ENCODE measurements at places on chromosomes 2 and 18.

GRCh38 chr2:64491426-64491825 is 32.7 kb upstream of the AFTPH start:
- DNase-seq = no peak

DNA sequence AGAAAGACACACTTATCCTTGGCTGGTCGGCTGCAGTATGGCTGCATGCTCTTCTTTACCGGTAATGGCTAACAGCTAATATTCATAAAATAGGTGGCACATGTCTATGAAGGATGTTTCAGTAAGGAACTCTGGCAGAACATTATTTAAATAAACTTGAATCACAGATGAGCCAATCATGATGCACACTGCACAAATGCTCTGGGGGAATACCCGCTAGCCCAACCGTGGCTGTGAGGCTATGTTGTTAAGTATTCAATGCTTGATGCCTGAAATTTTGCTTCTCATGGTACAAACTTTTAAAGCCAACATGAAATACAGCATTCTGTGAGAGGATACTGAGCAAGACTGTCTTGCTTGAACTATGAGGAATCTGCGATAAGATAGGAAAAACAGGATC is 505.8 kb downstream of the ZEB2 start:
- no peak for DNase-seq

DNA sequence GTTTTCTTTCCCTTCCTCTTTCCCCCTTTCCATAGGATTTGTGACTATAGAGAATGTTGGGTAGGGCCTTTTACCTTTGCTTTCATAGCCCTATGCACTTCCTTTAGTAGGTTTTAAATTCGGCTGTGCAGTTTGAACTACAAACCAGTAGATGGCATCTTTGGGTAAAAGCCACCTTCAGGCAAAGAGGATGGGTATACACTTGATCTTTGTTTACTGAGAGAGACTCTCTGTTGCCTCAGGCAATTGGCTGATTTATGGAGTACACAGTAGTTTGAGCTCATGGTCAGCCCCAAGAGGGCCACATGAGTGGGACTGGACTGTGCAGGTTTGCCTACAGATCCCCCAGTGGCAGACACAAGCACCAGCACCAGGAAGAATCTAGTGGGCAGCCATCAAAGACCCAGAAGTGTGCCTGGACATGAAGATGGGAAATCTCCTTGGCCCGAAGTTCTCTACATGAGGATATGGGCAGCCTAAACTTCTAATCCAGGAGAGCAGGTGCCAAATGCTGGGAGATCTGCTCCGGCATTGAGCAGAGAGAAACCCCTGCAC is 1304.3 kb upstream of the DDX18 start:
- DNase-seq = peak; percentile 72

GRCh38 chr2:61471905-61472805 is 1.3 kb upstream of the USP34 start:
- DNase-seq = peak; percentile 57

DNA sequence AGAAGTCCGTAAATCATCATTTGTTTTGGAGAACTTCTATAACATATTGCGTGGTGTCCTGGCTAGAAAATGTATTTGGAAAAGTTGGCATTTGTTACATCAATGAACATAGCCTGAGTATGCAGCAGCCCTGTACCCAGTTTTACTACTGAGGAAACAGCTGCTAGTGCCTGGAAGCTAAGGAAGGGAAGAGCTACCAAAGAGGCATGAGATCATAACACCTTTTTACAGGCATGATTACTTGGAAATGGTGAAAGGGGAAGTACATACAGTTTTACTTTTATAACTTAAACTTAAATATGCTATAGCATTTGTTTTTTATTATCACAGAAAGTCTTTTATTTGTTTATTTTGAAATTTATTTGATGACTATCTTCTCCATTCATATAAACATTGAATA is 128.4 kb upstream of the MC4R start:
- no peak for DNase-seq

GRCh38 chr2:167582619-167583018 is 664.8 kb downstream of the STK39 start:
- no peak for DNase-seq

- no peak for DNase-seq
Measured at GRCh38 chr2:208407667-208408066, 1.1 kb downstream of the PTH2R start.

DNA sequence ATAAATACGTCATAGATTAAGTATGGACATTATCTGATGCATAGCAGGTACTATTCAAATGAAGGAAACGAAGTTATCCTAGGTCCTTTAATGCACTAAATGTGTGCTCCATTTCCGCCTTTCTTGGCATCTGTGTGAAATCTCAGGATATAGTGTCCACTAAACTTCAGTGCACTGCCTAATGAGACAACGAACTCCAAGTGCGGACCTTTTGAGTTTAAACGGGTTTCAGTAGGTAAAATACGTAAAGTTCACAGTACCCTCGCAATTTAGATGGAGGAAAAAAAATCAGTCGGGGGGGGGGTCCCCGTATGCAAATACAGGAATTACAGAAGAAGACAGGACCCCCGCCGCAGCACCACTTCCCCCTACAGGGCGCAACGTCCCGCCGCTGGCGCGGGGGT is 729 bp upstream of the REL start:
- DNase-seq = peak; percentile 31

DNA sequence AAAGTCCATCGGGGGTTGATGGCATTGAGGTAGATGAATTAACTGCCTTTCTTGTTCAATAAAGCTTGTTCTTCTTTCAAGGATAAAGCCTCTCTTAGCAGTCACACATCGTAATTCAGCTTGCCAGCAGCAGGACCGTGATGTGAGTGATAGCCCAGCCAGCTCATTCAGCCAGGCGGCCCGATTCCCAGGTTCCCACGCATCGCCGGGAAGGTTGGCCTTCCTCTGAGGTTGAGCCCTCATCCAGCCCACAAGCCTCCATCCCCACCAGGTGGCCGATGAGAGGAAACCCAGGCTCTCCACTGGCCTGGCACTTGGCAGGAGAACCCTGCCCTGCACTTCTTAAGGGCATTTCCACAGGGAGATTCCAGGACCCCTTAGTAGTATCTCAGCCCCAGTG is 4.7 kb downstream of the AGAP1 start:
- peak; percentile 48 for DNase-seq

DNA sequence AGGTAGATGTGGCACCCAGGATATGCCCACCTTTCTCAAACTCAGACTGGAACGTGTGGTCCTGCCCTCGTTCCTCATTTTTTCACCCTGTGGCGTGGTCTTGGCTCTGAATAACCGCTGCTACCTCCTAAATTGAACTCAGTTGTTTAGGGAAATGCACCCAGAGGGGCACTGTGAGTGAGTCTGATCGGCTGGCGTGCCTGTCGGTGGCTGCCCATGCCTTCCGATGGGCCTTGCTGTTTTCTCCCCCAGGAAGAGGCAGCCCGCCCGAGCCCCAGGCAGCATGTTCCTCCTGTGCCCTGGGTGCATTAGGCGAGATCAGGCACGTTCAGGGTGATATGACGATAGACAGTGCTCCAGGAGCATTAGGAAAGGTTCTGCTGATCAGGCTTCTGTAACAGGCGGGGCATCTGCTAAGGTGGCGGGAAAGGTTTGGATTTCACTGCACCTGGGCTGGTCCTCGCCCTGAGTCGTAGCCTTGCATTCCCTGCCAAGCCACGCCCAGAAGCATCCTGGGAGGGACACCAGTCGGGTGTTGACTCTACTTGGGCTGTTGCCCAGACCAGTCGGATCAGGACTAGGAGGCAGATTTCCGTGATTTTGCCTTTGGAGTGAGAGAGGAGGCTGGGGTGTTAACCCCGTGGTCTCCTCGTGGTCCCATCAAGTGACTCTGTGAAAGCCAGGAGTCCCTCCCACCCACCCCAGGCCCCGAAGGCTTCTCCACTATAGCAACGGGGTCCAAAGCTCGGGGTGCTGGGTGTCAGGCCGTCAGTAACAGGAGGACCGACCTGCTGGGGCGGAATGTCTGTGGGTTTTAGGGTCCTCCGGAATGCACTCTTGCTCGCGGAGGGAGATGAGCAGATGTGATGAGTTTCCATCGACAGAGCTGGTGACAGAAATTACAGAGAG is 75.1 kb downstream of the SH3BP4 start:
- peak; percentile 95 for DNase-seq

GRCh38 chr2:215946586-215946985 is 66.8 kb downstream of the MREG start:
- DNase-seq = no peak

GRCh38 chr2:28338046-28338817 is 54.4 kb upstream of the FOSL2 start:
- no peak for DNase-seq

GRCh38 chr2:130363479-130363878 is 7.6 kb downstream of the PTPN18 start:
- no peak for DNase-seq

- DNase-seq = no peak
Measured at GRCh38 chr18:22723773-22724172, 209.4 kb upstream of the RBBP8 start.

DNA sequence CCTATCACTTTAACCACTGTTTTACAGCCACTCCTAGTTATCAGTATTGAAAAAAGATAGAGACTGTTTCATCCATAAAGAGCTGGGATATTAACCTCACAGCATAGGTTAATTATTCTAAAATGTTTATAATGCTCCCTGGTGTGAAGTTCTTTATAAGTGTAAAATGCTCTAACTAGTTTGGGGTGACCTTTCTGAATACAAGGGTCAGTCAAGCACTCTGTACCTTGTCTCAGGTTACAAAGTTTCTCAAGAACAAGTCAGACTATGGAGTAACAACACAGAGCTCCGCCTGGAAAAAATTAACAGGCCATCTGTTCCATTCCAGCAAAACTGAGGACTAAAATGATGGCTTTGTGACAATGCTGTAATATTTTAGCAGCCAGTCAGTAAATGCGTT is 107.4 kb downstream of the NOL4 start:
- DNase-seq = peak; percentile 94

GRCh38 chr18:68948622-68949021 is 150.7 kb downstream of the CCDC102B start:
- no peak for DNase-seq

DNA sequence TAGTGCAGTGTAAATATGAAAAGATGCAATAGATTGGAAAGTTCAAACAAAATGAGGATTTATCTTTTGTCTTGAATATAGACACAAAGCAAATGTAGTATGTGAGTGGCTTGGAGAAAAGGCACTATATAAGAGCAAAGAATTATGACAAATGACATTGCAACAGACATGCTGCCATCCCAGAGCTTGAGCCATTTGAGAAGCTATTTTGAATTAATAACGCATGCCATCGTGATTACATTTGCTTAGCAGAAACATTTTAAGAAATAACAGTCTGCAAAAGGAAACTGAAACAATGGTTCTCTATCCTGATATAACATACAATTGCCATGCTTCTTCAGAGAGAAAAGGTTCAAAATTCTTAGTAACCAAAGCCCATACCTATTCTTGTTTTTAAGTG is 677.1 kb downstream of the ZEB2 start:
- DNase-seq = no peak

GRCh38 chr2:172261292-172261691 is 158.6 kb upstream of the DLX2 start:
- DNase-seq = no peak

DNA sequence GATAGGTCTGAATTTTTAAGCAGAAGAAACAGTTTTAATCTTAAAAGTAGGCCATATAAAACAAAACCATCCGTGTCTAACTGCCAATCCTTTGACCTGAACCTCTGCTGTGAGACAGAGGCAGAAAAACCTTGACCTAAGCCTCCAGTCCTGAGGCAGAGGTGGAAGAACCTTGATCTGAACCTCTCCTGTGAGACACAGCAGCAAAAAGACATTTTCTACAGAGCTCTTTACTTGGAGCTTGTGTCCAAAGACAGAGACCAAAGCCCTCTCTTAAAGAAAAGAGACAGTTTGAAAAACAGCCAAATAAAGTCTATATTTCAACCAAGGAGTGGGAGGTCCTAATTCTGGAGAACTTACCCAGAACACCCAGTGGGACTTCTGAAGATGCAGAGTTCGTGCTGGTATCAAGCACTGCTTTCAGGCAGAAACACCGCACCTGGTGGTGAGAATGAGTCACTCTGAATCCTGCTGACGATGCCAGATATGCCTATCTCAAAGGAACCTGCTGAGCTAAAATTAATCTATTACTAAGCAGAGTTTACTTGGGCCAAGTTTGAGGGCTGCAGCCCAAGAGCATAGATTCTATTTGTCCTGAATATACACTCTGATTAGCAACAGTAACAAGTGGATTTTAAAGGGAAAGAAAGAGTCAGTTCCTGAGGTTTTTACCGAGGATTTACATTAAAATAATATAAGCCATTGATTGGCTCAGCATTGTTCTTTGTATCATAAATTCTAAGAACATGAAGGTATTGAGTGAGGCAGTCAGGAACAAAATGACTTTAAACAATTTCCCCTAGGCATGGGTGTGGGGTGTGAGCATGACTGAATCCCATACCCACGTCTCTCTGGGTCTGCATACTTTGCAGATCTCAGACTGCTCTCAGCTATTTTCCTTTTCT is 806.4 kb downstream of the TRIB2 start:
- peak; percentile 41 for DNase-seq

GRCh38 chr18:59376351-59376935 is 17.4 kb upstream of the LMAN1 start:
- DNase-seq = no peak

- no peak for DNase-seq
Measured at GRCh38 chr2:168234407-168235085, 12.8 kb downstream of the STK39 start.

- DNase-seq = no peak
Measured at GRCh38 chr2:130829015-130829414, 7.7 kb upstream of the ARHGEF4 start.

GRCh38 chr2:232984451-232985207 is 28.4 kb downstream of the NGEF start:
- DNase-seq = no peak

DNA sequence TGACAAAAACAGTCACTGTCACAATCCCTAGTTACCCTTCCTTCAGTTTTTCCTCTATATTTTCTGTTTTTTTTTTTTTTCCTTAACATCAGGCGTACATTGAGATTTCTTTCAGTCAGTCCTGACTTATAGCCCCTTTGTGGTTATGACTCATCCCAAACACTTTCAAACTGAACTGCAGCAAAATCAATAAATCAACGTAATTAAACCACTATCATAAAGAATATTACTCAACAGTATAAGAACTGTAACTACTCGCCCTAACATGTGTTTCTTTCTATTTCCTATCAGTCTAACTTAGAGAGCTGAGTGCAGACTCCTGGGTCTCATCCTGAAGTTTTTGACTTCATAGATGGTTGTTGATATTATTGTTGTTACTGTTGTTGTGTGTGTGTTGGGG is 523.5 kb downstream of the LRRTM4 start:
- DNase-seq = peak; percentile 53

- DNase-seq = no peak
Measured at GRCh38 chr2:149393614-149394013, 63.2 kb downstream of the LYPD6 start.

DNA sequence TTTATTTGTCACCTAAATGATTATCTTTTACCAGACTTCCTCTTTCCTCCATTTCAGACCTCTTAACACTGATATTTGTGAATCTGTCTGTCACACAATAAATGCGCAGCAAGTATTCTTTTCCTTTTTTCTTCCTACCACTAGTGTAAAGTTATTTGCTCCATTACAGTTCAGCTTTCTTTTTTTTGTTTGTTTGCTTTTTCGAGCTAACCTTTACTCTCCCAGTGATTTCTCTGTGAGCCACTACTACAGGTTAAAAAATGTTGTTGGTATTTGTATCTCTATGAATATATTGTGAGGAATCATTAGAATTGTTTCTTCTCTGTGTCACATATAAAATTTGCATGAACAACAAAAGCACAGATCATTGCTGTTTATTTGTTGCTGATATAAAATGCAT is 854.0 kb upstream of the GCFC2 start:
- no peak for DNase-seq

- DNase-seq = no peak
Measured at GRCh38 chr18:44857744-44858491, 177.2 kb downstream of the SETBP1 start.

GRCh38 chr2:197360744-197361156 is 50.2 kb upstream of the ANKRD44 start:
- no peak for DNase-seq
